ENCODE measurements at places on chromosomes 6 and 20.

GRCh38 chr6:81026041-81026553 lies 726.4 kb downstream of the TENT5A start:
- no peak for DNase-seq

DNA sequence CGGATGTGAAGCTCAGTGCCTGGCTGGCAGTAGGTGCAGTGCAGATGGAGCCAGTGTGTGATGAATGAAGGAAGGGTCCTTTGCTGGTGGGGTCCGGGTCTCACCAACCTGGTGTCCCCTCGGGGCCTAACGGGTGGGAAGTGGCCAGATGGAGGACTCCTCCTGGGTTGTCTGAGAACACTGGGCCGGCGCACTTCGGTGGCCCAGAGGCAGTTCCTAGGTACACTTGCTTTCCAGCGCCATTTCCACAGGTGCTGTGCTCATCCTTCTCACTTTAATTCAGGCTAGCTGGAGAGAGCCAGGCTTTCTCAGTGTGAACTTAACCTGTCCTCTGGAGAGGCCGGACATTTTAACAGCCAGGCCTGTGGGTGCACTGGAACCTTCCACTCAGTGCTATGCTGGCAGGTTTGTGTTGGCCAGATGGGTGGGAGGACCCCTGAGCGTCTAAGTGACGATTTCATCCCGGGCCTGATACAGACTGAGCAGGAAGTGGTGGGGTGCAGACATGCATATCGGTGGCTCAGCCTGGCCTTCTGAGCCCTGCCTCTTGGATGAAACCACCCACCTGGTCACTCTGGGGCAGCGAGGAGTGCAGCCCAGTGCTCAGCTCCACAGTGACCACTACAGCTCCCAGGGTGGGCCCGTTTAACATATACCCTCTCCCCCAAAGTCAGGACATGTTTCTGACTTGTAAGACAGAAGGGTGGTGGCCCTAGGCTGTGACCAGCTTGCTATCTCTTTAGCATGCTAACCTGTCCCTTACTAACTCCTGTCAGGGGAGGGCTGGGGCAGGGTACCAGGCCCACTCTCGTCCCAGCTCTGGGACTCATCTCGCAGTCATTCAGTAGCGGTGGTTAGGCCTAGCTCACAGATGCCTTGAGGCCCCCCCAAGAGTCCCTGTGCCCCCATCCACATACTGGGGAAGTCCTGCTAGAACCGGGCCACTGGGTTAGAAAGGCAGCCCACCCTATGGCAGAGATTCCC lies 8.2 kb upstream of the PYGB start:
- DNase-seq = no peak

DNA sequence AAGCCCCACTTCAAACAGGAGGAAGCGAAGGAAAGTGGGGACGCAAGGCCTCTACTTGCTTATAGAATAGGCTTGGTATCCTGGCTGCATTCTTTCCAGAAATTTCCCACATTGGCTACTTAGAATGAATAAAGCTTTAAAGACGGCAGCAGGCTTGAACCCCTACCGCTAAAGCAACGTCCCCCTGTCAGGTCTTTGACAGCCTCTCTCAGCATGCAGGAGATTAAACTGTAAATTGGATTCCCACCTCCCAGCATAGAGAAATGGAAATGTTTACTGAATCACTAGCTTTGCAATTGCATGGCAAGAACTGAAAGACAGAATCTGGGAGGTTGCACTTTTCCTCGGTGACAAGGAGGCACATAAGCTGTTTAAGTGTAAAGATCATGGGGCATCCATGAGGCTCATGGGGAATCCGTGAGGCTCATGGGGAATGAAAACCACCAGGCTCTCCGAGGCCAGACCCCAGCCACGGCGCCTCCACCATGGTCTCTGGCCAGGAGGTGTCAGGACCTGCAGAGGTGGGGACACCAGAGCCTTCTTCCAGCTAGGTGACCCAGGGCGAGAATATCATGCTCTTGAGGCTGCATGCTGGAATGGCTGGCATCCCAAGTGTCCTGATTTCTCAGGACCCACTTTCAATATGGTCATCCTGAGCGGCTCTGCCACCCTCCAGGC lies 10.3 kb downstream of the LEMD2 start:
- no peak for DNase-seq

DNA sequence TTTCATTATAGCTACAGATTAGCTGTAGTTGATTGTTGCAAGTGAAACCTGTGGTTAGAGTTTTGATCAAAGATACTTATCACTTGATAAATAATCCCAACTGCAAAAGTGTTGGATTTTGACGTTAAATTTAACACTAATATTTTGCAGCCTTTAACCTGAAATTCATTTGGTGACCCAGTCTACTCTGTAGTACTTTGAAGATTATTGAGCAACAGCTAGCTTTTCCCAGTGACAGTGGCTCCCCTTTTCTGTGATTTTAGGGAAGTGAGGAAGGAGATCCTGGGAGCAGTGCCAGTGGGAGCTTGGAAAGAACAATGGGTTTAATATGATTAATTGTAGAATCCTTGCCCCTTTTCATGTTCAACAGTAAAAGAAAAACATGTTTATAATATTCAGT lies 76.9 kb downstream of the NCOA3 start:
- no peak for DNase-seq

DNA sequence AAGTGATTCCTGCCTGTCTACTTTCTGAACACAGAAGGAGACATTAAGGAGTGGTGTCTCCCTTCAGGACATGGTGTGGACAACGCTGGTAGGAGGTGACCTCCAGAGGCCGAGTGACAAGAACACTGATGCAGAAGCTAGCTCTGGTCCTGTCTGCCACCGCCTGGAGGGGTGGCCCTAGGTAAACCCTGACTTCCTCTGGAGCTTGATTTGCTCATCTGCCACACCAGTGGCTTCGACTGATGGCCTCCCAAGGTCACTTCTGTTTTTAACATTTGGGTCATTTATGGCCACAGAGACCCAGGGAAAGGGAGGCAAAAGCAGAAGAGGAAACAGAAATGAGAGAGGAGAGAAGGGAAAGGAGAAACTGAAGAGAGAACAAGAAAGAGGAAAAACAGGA lies 49.4 kb upstream of the SLC22A23 start:
- no peak for DNase-seq

- DNase-seq = no peak
These were observed 5.5 kb downstream of the CASP8AP2 start for GRCh38 chr6:89834884-89835792.

GRCh38 chr6:111576291-111576690 lies 29.4 kb downstream of the TRAF3IP2 start:
- no peak for DNase-seq

- no peak for DNase-seq
These were observed 627.5 kb downstream of the PRKN start for GRCh38 chr6:162100096-162100495.

- DNase-seq = peak; percentile 71
These were observed 155.4 kb downstream of the NRN1 start for GRCh38 chr6:5851261-5851757.

GRCh38 chr20:42530855-42531448 lies 658.8 kb downstream of the PTPRT start:
- DNase-seq = no peak

DNA sequence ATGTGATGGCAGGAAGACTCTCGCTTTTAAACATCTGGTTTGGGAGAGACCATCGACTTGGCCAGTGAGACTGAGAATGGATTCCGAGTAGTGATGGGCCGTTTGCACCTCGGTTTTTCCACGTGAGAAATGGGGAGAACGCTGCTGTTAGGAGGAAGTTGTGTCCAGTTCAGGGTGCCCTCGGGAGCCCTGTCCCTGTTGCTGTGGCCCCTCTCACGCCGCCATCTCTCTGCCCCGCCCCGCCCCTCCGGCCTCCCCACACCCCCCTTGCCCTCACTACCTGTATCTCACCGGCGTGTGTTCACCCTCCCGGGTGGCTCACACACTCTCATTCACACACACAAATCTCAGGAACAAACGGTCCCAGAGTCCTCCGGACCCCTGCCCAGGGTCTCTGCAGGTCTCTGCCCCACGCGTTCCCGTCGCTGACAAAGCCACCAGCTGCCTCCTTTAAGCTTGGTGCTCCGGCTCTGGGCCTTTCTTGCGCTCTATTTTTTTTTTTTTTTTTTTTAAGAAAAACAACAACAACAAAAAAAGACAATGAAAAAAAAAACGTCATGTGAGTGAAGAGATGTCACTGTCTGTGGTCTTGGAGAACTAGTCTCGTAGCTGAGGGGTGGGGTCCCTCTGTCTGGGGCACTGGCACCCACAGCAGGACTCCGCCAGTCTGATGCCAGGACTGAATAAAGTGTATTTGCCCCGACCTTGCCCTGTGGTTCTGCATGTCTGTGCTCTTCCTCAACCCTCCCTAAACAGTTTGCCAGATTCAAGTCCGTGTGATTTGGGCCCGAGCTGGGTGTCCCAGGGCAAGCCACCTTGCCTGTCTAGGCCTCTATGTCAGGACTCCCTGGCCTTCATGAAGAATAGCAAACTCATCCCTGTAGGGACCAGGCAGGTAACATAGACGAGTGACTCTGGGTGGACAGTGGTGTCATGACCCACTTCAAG lies 2.9 kb downstream of the SOX12 start:
- DNase-seq = no peak

DNA sequence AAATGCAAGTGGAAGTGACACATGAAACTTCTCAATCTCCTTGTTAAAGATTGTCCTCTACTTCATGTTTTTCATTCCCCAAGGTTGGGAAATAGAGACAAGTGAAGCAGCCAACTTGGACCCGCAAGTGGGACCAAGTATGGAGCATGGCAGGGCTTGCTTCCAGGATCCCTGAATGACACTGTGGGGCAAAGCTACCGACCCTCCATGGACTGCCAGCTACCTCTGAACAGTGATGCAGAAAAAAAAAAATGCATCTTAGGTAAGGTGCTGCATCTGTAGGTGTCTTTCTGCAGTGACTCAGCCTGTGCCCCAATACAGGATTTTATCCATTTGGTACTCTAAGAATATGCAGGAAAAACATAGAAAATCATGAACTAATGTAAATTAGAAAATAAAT lies 119.1 kb upstream of the ENPP5 start:
- no peak for DNase-seq

DNA sequence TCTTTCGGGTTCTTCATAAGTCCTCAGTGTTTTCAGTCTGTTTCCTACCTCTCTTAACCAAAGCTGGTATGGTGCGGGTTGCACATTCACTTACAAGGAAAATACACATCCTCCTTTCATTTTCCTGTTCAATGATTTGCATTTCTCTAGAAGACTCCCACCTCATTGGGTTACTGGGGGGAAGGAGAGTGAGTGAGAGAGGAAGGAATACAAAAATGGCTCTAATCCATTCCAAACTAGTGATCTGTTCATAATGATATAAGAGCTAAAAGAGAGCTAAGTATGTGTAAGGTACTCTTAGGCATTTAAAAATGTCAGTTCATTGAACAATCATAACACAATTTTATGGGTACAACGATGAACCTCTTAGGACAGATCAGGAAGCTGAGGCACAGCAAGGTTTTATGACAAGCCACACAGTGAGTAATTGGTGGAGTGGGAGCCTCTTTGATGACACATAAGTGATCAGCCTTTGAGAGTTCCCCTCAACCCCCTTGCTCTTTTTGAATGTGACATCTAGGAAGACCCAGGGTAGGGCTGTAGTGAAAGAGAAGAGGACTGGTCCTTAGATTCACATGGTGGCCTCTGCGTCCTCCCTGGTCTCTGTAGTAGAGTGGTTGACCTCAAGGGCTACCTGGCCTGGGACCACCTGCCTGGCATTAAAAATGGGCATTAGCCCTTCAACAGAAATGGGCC lies 328.4 kb upstream of the SOX4 start:
- no peak for DNase-seq

DNA sequence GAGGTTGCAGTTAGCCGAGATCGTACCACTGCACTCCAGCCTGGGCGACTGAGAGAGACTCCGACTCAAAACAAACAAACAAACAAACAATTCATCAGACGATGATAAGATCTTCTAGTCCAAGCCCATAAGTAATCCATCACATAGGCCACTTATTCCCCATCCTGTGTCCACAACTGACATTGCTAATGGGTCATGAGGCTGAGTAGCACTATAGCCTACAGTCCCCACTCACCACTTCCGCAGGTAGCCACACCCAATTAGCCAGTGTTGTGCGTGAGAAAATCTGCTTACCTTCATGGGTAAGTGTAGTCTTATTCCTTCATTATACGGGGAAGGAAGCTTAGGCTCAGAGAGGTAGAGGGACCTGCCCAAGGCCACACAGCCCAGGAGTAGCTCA lies 13.1 kb downstream of the JPH2 start:
- DNase-seq = no peak

- no peak for DNase-seq
These were observed 475.7 kb upstream of the AGPAT4 start for GRCh38 chr6:161749576-161749975.

- no peak for DNase-seq
These were observed 92.7 kb downstream of the SASH1 start for GRCh38 chr6:148435386-148435785.

- DNase-seq = no peak
These were observed 30.0 kb upstream of the UST start for GRCh38 chr6:148716811-148717210.

DNA sequence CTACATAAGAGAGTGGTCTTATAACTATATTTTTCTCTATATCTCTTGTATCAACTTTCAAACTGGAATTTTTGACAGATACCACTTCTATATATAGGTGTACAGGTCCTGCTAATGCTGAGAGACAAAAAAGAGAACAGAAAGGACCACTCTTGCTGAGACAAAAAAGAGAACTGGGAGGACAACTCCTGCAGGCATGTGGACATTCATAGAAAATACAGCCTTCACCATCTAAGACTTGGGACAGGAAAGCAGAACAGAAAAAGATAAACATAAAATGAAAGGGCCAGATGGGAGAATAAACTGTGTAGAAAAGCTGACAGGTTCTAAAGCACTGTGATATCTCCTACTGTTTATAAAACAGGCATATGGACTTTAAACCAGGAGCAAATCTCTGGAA lies 541.0 kb upstream of the ADGRB3 start:
- DNase-seq = no peak

- no peak for DNase-seq
These were observed 97.8 kb downstream of the JARID2 start for GRCh38 chr6:15343490-15344191.

DNA sequence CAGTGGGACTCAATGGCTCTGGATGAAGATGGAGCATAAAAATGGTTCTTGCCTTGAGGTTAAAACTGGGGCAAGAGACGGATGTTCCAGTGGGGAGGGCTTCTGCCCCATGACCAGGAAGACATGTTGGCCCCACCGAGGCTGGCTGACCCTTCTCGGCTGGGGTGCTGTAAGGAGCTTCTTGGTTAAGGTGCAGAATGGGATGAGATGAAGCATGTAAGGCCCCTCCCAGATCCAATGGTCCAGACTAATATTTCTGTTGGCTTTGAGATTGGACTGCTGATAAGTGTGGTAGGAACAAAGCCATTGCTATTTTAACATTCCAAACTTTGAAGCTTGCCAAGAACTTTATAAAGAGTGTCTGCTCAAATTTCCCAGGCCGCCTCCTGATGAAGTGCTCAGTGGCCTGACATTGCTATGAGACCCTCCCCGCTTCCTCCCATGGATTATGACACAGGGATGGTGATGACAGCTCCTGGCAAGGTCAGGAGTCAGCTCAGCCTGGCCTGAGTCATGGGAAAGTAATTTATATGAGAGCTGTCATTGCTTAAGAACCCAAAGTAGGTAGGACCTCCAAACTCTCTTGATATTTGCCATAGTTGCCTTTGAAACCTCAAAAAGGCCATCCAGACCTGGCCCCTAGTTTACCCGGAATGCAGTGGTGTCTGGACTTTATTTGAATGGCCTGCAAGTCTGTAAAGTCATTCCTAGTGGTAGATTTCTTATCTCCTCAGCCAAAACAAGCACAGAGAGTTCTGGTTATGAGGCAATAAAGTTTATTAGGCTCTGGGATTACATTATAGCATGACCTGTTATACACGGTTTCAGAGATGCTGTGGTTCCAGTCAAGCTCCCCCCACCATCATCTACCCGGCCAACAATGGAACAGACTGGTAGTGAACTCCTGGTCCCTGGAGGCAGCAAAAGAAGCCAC lies 55.2 kb downstream of the TGM2 start:
- DNase-seq = peak; percentile 81

GRCh38 chr6:145112711-145113148 lies 622.6 kb downstream of the EPM2A start:
- no peak for DNase-seq

All from sciatic nerve (tissue), 2 donors.